ENCODE measurements at places on chromosomes 6 and 20.

- DNase-seq = no peak
These were observed 34.5 kb downstream of the LATS1 start for GRCh38 chr6:149683256-149683859.

DNA sequence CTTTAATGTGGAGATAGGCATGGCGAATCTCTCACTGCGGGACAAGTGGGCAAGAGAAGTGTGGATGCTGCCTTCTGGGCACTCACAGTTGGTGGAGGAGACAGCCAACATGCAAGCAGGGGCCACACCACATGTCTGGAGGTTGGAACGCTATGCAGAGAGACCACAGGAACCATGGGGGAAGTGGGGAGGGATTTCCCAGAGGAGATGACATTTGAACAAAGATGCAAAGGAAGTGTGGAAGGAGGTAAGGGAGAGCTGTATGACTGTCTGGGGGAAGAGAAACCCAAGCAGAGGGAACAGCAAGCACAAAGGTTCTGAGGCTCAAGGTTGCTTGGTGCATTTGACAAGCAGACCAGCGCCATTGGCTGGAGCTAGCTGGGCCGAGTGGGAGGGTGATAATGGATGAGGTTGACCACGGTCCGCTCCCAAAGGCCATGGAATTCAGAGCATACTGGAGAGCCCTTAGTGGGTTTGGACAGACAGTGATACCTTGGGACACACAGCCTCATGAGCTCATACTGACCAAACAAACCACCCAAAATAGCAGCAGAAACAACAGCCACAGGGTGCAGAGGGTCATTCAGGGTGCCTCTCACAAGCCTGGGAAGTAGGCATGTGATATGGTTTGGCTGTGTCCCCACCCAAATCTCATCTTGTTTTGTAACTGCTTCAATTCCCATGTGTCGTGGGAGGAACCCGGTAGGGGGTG lies 7.6 kb upstream of the FAM110A start:
- DNase-seq = no peak

- no peak for DNase-seq
These were observed 125.0 kb downstream of the ZDHHC14 start for GRCh38 chr6:157505912-157506491.

DNA sequence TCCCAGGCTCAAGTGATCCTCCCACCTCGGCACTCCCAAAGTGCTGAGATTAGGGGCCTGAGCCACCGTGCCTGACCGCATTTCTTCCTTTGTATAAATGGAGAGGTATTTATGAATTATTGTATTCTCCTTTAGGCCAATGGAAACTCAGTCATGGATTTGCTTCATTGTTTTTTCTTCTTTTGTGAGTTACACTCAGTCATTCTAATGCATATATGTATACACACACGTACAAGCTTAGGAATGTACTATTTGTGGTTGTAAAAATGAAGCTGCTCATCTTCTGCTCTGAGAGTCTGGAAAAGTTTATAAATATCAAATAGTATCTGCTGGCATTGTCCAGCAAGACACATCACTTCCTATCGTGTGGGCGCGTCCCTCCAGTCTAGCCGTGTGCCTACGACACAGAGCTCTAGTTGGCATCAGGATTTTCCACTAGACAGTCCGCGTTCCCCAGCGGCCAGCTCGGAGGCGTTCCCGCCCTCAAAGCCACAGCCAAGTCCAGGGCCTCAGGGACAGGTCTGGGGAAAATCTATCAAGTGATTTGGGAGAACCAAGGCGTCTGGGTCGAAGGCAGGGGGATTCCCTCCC lies 215.2 kb downstream of the NFATC2 start:
- DNase-seq = no peak

DNA sequence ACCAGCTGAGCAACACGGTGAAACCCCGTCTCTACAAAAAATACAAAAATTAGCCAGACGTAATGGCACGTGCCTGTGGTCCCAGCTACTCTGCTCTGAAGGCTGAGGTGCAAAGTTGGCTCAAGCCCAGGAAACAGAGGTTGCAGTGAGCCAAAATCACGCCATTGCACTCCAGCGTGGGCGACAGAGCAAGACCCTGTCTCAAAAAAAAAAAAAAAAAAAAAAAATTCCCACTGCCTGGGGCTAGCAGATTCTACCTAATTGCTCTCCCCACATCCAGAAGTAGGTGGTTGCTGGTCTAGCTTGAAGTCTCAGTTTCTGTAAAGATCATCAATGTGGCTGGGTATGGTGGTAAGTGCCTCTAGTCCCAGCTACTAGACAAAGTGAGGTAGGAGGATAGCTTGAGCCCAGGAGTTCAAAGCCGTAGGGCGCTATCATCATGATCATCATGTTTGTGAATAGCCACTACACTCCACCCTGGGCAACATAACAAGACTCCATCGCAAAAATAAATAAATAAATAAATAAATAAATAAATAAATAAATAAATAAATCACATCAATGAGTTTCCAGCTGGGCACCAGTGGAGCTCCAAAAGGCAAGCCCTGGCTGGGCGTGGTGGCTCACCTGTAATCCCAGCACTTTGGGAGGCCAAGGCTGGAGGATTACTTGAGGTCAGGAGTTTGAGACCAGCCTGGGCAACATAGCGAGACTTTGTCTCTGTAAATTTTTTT lies 6.3 kb upstream of the AP5S1 start:
- no peak for DNase-seq

GRCh38 chr20:47667531-47668312 lies 117.6 kb downstream of the SULF2 start:
- no peak for DNase-seq

DNA sequence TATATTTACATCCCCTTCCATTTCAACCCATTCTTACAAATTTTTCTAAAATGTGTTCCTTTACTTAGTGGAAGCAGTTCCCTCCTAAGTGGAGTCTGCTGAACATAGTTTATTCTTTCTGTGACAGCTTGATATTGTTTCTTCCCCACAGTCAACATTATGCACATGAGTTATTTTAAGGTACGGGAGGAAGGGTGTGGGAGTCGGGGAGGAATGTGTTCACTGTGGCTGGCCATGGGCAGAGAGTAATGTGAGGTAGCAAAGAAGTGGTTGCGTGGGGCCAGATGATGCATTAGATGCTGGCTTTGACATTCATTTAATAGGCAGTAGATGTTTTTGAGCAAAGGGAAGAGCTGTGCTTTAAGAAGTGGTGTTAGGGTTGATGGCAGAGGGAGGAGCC lies 98.5 kb downstream of the ARMC2 start:
- no peak for DNase-seq

DNA sequence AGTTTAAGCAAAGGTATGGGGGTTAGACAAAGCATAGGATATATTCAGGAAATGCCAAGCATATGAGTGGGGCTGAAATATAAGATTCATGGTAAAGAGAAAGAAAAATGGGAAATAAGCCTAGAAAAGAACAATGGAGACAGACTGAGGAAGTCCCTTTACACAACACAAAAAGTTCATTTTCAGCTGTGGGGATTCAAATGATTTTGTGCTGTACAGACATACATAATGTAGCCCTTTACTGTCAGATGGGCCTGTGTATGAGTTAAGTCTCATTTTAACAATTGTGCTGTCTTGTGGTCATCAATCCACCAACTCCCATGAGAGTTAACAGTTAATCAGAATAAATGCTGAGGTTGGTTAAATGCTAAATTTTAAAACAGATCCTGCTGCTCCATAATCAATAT lies 37.2 kb downstream of the REV3L start:
- no peak for DNase-seq

DNA sequence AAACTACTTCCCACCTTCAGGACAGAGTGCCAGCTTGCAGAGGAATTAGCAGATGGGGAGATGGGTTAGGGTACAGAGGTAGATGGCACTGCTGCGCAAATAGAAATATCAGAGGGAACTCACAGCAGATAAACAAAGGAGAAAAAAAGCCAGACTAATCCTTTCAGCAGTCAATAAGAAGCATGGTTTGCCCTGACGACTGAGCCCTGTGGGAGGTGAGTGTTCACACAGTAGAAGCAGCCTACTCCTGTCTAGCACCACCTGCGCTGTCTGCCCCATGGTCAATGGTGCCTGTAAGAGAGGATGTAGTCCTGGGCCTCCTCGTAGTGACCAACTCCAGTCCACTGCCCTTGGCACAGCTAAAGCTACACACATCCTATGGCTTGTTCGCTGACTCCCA lies 174.1 kb downstream of the IBTK start:
- no peak for DNase-seq

DNA sequence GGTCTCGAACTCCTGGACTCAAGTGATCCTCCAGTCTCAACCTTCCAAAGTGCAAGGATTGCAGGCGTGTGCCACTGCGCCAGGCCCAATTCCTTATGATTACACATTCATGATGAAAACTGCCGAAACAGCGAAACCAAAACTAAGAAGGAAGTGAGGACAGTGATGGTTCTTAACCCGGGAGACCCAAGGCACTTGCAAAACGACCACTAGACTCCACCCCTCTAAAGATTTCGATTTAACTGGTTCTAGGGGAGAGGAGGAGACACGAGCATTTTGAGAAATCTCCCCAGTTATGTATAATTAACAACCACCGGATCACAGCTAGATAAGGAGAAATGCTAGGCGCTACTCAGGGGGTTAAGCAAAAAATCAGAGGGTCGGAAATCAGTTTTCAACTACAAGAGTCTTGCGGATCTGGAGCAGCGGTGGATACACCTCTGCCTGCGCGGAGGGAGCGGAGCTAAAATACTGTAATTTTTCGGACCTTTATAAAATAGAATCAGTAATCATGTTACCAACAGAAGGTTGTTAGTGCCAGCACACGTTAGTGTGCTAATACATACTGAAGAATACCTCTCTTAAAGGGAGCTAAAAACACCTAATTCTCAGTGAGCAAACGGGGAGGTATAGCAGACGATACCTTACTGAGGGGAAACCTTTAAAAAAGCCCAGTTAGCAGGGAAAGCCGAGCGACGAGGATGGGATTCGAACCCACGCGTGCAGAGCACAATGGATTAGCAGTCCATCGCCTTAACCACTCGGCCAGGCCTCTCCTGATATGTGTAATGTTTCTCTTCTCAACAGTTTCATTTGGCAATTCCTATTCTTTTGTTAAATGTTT lies 60.0 kb upstream of the BTN3A2 start:
- DNase-seq = no peak

GRCh38 chr20:58435237-58435636 lies 46.2 kb downstream of the VAPB start:
- no peak for DNase-seq

DNA sequence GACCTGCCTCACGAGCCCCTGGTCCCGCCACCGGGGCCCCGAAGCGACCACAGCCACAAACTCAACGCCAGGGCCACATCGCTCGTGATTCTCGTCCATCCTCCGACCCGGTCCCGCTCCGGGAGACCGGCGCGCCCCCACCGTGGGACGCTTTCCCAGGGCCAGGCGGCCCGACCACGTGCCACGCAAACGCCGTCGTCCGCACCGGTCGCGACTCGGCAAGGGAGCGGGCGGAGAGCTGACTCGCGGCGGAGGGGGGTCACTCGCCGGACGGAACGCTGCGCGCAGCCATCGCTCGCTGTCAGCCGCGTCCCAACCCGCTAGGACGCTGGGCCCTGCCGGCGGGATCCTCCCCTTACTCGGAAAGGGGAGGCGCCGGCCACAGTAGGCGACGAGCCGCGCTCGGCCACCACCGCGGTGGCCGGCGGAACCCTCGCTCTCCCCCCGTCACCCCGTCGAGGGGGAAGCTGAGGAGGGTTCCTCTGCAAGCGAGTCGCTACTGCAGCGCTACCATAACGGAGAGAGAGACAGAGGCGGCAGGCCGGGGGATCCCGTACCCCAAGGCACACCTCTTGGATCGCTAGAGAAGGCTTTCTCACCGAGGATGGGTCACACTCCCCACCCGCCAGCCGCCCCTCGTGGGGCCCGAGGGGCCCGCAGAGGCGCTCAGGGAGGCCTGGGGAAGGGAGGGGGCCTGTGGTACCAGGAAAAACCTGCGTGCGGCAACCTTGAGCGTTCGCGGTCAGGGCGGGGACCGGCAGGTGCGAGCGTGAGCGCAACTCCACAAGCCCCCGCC lies 511.8 kb upstream of the ZNF337 start:
- no peak for DNase-seq

DNA sequence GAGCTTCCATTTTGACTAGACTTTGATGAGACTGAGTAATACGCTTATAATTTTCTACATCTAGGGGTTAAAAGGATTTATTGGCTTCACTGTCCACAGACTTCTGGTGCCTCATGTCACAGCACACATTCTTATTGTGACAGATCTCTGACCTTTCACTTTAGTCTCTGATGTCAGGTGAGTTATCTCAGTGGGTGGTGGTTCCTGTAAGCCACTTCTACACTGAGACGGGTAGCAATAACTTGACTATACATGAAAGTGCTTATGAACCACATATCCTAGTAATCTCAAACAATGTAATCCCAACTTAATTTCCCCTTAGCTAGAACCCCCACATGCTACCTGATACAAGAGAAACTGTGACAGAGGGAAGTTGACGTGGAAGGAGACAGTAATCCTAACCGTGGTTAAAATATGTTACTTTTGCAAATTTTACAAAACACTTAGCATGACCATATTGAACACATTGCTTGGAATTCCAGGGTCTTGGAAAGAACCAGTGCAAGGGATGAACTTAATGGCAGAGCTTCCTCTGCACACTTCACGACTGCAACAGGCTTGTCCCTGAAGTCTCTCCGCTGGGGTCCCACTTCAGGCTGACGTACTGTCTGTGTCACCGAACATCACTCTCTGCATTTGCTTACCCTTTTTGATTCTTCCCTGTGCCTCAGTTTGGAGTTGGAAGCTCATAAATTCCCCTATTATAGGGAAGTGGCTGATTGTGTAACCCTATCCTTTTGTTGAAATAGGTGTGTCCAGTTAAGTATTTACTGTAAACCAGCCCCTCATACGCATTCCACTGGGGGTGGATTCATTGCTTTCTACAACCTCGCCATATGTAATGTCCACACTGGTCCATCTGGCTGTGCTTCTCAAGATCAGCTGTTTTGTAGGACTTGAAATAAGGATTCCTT lies 6.4 kb upstream of the TRIM40 start:
- DNase-seq = no peak

DNA sequence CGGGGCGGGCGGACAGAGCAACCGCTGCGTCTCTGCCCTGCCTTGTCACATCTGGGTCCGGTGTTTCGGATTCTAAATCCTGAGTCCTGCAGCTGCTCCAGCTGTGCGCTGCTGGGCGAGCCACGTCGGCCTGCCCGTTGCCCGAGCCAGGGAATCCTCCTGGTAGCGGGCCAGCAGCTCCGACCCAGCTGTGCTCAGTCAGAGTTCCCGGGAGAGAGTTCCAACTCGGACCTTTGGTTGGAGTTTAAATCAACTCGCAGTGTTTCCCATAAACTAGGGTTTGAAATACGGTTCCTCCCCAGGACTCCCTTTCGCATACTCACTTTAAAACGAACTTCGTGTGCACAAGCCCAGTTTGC lies 315 bp upstream of the PDE10A start:
- DNase-seq = no peak

Data from stimulated activated CD8-positive, alpha-beta memory T cell treated with anti-CD3 and anti-CD28 coated beads, Interleukin-4, amount 100 ng/mL, for 1 hour (primary cell).